ENCODE measurements at places on chromosomes 4 and X.

DNA sequence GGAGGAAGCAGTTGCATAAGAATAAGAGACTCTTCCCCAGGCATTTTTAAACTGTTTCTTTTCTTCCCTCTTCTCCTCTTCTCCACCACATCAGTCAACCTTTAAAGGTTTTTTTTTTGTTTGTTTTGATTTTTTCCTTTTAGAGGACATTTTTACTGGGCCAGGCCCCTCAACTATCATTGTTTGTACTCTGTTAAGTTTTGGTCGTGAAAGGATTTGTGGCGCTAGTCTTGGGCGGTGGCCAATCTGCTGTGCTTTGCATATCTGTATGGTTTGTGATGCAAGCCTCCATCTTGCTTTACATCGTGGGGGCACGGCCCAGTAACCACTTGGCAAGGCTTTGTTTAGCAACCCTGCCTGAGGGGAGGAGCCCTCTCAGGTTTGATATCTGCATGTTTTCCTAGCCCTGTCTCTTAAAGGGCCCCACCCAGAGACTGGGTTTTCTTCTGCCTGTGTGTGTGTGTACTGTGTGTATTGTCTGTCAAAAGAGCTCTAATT, 101.9 kb upstream of the SLITRK2 start:
- DNase-seq, result no peak

GRCh38 chr4:39635023-39635422, 3.6 kb downstream of the SMIM14 start:
- DNase-seq, result no peak

DNA sequence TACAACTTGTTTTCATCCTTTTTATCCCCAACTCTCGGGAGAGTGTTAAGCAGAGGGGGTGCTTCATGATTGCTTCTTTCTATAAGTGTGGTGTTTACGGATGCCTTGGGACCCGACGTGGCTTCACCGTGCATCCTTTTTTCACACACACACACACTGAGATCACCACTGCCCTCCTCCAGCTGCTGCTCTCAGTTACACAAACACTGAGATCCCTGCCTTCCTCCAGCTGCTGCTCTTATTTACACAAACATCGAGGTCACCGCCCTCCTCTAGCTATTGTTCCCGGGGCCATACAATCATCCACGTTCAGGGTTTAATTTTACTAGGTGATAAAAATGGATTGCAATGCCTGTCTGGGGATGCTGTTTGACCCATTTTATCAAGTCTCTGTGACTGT, 155.4 kb upstream of the FAM9B start:
- no peak for DNase-seq

GRCh38 chr4:24754571-24754970, 40.8 kb upstream of the SOD3 start:
- DNase-seq, result no peak

DNA sequence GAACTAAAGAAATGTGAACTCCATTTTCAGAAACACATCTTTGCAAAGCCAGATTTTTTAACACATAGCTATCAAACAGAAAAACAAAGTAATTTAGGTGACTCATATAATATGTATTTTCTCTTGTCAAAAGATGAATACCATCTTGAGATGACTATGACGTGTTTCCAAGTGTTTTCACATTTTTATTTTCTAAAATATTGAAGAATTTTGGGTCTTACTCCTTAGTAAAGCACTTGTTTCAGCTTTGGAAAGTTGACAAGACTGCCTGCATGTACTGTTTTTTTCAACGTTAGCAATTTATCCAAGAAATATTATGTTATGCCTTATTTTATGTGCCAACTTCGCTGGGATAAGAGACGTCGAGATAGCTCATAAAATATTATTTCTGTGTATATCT, 733.9 kb upstream of the EPHA5 start:
- no peak for DNase-seq

DNA sequence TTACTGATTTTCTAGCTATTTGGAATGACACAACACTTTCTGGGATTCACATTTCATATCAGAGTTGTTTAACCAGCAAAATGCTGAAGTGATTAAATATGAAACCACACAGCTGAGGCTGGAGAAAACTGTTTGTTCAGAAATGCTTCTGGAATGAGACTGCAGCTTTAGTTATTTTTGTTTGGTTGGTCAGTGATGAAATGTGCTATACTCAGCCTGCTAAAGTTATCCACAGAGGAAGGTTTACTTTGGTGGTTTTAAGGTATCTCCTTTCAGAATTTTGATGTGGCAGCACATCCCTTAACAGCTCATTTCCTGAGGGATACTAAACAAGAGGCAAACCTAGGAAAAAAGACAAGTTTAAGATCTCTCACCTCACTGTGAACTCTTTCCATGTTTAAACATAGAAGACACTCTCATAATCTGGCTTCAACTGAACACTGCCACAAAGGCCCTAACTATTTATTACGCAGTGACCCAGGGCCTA, 106.6 kb upstream of the PDE5A start:
- no peak for DNase-seq

- no peak for DNase-seq
Observed at GRCh38 chr4:75229806-75230570, 284.2 kb downstream of the RCHY1 start.

DNA sequence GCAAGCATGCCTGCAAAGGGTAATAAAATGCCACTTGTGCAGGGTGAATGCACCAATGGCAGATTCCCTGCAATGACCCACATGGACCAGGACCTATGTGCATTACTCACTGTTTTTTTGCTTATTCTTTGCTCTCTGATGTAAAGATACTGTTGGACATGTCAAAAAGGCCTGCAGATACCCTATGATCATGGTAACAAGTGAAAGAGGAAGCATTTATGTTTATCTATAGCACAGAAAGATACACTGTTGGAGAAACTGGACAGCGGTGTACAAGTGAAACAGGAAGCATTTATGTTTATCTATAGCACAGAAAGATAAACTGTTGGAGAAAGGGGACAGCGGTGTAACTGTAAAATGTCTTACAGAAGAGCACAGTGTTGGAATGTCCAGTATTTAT, 127.5 kb downstream of the PAPSS1 start:
- DNase-seq, result no peak

DNA sequence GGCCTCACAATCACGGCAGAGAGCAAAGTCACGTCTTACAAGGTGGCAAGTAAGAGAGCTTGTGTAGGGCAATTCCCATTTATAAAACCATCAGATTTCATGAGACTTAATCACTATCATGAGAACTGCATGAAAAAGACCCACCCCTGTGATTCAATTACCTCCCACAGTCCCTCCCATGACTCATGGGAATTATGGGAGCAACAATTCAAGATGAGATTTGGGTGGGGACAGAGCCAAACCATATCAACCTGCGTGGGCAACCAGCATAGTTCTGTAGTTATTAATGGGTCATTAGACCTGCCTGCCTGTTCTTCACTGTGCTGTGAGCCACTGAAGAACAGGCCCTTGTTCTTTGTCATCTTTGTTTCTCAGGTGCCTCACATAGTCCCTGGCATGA, 593.7 kb upstream of the BOD1L1 start:
- DNase-seq, result no peak

DNA sequence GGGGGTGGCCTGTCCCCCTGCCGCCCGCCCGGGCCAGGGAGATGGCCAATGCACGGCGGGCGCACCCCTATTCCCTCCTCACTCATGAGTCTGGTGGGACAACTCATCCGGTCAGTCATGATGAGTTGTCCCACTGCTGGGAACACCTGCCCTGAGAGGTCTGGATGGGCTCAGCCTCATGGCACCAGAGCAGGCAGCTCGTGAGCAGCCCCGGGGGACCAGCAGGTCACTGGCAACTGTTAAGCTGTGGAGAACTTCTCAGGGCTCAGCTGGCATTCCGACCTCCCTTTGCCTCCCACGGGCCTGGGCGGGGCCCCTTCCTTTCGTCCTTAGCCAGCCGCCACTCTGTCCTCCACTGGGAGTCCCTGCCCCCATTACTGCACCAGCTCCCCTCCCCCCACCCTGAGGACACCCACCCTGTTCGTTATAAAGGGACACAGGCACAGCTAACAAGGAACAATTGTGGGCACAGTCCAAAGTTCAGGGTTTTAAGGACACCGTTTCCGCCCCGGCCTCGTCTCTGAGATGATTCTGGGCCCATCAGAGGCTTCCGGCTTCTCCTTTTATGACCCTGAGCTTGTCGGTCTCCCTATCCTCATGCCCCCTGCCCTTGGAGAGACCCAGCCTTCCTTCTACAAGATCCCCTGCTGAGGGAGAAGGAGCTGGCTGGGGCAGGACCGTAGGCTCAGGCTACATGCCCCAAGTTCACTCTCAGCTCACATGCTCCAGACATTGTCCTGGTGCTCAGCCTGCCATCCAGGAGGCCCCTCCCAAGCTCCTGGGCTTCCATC, 14.6 kb upstream of the KIAA0232 start:
- no peak for DNase-seq

DNA sequence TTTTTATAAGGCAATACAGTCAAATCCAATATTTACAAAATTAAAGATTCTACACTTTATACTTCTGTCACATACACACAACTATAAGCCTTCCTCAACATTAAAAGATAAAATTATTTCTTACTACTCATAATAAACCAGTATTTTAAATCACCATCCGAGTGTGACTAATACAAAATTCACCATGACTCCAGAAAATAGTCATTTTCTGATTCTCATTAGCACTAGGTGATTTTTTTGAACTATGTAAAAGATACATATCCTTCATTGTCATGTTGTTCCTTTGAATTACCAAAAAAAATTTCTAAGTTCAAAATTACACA, 646 bp upstream of the SLC7A11 start:
- no peak for DNase-seq

- no peak for DNase-seq
Observed at GRCh38 chrX:72621163-72621562, 48.5 kb upstream of the HDAC8 start.

DNA sequence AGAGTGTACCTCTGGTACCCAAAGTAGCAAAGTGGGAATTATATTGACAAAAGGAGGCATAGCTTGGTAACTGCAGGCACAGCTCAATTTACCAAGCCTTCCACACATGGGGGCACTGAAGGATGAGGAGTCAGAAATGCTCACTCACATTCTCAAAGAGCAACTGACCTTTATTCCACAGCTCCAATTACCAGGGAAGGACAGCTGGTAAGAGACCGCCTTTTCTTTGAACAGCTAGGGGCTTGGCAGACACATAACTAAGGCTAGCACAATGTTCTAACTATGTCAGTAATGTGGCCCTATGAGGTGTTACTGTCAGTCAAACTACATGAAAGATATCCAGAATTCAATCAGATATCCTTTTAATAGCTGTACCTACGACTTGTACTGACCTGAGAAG, 20.5 kb upstream of the STS start:
- DNase-seq, result no peak

DNA sequence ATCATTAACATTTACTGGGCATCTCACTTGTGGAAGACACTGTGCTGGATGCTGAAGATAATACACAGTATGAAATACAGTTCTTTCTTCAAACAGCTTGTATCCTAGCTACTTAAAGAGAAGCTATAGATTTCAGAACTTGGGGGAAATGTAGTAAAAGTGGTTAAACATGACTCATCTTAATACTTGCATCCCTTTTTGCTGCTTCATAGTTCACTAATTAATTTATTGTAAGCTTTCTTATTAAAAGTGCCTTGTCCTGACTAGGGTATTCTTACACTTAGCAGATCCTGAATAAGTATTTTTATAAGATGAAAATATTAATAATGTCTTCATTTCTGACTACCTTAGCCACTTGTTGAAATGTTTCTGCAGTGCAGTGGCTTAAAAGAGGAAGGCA, 132.8 kb upstream of the STIM2 start:
- no peak for DNase-seq

GRCh38 chr4:127844601-127845116, 36.0 kb upstream of the PLK4 start:
- no peak for DNase-seq

GRCh38 chrX:41480508-41481260, 33.5 kb downstream of the NYX start:
- DNase-seq, result no peak

GRCh38 chr4:25835384-25835783, 27.4 kb downstream of the SEL1L3 start:
- no peak for DNase-seq

DNA sequence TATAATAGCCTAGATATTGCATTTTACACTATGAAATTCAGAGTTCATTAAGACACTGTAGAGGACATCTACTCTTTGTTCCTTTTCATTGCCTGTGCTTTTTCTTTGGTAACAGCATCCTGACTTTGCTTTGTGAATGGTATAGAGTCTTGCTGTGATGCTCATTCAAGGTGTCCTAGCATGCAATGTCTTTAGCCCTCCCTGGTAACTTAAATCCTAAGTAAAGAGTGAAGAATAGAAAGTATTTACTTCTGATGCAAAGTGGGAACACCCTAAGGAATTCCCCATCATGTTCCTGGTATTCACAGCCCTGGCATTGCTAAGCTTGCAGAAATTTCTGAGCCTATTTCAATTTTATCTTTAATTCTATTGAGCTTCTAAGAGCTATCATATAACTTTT, 400.1 kb downstream of the FAT4 start:
- no peak for DNase-seq

DNA sequence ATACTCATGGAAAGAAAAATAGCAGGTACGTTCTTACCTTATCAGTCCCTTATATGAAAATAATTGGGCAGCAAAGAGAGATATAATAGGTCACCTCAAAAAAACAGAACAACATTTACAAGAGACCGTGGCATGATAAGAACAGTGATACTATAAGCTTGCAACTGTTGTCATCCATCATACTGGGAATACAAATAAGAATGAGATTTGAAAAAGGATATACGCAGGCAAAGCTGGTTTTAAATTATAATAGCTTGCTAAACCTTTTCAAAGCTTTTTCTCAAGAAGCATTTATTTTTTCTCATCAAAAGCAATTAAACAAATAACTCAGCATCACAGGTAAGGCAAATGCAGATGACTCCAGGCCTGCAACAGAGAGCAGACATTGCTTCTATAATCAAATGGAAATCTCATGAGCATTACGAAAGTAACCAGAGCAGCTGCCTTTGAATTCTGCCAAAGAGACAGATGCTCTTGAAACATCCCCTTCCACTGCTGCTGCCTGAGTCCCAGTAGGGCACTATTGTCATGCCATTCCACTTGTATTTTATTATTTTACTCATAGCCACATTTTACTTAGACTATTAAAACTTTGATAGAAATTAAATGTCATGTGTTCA, 620.6 kb upstream of the GNPDA2 start:
- DNase-seq, result no peak

GRCh38 chr4:36206603-36207311, 37.6 kb downstream of the ARAP2 start:
- DNase-seq, result no peak

DNA sequence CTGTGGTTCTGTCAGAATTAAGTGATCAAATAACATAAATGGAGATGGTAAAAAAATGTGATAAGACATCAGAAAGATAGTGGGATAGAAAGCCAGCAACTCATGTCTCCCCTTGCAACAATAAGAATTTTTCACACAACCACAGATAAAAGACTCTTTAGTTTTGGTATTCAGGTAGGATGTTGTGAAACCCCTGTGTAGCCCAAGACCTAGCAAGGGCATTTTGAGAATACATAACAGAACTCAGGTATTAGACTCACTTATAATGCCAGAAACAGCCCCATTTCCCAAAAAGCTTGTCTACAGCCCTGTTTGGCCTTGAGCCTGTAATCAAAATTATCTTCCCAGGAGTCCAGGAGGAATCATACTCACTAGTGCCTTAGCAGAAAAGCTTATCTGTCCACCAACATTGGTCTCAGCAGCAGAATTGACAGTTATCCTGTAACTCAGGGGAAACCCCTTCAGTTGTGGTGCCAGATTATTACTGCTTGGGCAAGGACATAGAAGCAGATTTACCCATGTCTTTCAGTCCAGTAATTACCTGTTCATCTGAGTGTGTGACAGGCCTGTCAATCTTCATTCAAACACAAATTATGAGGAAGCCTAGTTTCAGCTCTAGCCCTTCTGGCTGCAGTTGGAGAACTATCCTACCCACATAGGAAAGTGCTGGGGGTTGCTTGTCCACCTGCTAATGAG, 41.0 kb upstream of the UGT2B17 start:
- no peak for DNase-seq

Measured in type B pancreatic cell (in vitro differentiated cells).